ENCODE measurements at places on chromosomes 1 and 21. TPM values are rescaled to one million over a fixed set of nuclear protein-coding genes. Genes with fewer than 3 reads are reported as not detected.

NTNG1 gene
- not detected for total RNA-seq

VWA5B1 gene
- not detected for total RNA-seq

MATN1 gene
- total RNA-seq: 7.4 TPM

OR2M3 gene
- total RNA-seq: not detected

PALMD gene
- total RNA-seq: not detected

FMO1 gene
- total RNA-seq: not detected

RUNX3 gene
- total RNA-seq: 423 TPM

BSND gene
- not detected for total RNA-seq

NTMT2 gene
- total RNA-seq: not detected

CRYZL1 gene
- total RNA-seq: 19.9 TPM

CRNN gene
- not detected for total RNA-seq

CFH gene
- total RNA-seq: 2.6 TPM

GUCA2A gene
- not detected for total RNA-seq

TRNAU1AP gene
- 25.7 TPM for total RNA-seq

F3 gene
- total RNA-seq: not detected

TCEA3 gene
- total RNA-seq: 14.0 TPM

CA6 gene
- 2.4 TPM for total RNA-seq

AADACL3 gene
- total RNA-seq: not detected
